CD4-positive, alpha-beta T cell (primary cell): ENCODE measurements at places on chromosomes 1 and 21. TPM values are rescaled to one million over a fixed set of nuclear protein-coding genes. Genes with fewer than 3 reads are reported as not detected.

Gene RIPK4
- total RNA-seq, result 2.5 TPM

GRCh38 chr1:15304708-15305467 lies 57.9 kb downstream of the FHAD1 start:
- peak; percentile 59 for DNase-seq

DNA sequence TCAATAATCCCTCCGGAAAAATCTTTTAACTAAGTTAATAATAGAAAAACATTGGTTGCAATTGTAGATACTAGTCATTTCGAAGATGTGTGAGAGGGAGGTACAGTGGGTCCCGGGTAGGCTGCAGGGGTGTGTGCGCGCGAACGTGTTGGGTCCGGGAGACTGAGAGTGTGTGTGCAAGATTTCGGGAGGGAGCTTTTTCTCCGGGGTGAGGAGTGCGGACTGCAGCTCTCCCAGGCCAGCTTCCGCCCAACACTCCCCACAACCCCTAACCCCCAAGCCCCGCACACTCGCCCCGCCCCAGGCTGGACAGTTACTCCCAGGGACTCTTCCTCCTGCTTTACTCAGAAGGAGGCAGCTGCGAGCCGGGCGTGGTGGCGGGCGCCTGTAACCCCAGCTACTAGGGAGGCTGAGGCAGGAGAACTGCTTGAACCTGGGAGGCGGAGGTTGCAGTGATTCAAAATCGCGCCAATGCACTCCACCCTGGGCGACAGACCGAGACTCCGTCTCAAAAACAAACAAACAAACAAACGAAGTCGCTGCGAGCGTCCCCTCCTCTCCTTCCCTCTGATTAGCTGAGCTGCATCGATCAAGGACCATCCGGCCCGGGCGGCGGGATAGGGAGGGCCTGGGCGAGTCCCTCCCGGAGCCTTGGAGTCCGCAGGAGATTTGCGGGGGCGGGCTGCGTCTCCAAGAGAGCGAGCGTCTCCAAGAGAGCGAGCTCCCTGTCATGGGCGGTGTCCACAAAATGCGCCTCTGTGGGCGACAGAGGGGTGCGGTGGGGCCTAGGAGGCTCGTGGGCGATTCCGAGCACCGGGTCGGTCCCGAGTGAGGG lies 28.3 kb upstream of the PPM1J start:
- no peak for DNase-seq

DNA sequence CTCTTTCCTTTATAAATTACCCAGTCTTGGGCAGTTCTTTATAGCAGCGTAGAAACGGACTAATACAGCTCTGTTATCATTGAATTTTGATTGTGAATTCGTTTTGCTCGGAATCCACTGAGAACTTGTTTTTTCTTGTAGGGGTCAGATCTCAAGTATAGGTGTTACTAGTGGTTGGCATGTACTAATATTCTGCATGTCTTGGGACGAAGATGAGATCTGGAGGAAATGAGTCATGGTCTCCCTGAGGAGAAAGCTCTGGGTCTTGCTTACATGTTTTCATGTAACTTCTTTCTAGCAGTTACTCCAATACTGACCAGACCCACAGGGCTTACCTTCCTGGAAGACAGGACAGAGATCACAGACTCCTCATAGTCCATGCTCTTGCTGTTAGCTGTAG lies 30.3 kb downstream of the ZSCAN20 start:
- no peak for DNase-seq

Gene CD1D
- 0.14 TPM for total RNA-seq
